ENCODE measurements at places on chromosomes 4 and X.

DNA sequence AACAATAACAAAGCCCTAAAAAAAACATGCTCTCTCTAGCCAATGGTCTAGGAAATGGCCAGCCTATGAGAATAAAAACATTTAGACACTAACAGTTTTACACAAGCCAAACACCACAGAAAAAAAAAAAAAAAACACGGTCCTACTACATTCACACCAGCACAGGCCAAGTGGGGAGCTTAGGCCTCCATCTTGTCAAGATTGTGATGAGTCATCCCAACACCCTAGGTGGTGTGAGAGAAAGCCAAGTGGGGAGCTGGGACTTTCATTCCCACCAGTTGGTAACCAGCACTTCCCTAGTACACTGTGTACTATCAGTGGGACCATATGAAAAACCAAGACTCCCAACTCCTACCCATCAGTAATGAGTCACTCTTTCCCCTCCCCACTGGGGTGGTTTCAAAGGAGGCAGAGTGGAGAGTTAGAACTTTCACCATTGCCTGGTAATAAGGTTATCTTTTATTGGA, 95.6 kb downstream of the ADAMTS3 start:
- no peak for DNase-seq

DNA sequence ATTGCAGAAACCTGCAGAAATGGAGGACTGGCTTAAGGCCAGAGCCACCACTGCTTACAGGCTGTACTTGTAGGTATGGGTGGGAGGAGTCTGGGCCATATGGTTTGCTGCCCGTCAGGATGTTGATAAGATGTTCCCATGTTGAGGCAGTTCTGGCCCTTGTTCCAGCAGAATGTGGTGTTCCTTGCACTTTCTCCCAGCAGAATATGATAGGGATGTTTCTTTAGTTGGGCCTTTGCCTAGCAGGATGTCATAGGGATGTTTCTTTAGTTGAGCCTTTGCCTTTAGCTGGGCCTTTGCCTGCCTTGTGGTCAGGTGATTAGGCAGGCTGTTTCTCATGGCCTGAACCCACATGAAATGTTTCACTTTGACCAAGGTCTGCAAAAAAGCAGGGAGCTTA, 139.1 kb upstream of the PAQR3 start:
- no peak for DNase-seq

DNA sequence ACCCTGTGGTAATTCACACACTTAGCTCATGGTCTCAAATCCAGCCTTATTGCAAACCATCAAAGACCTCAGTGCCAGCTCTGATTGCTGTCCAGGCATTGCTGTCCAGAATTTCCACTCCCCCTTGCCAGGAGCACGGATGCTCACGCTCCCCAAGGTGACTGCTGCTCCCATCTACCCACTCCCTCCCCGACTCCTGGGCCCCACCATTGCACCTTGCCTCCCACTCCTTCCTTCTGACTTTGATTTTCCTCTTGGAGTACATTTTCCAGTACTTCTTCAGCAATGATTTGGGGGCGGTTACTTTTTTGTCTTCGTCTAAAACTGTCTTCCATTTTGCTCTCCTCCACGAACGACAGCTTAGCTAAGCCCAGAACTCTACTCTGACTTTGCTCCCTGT, 11.5 kb downstream of the ZFYVE28 start:
- no peak for DNase-seq

DNA sequence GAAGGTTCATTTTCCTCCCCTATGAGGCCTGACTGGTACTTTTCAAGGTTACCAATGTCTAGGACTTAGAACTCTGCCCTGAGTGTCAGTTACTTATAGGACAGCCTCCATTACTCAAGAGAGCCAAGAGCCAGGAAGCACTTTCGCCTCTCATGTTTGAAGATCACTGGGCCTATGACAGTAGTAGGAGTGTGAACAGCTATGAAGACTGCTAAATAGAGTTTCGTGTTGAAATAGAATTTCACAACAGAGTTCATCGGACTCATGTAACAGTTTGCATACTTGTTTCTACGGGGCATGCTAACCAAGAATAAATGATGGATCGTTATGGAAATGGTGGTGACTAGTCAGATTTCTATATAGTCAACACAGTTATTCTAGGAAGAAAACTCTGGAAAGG, 97.8 kb upstream of the GPC4 start:
- DNase-seq: no peak

DNA sequence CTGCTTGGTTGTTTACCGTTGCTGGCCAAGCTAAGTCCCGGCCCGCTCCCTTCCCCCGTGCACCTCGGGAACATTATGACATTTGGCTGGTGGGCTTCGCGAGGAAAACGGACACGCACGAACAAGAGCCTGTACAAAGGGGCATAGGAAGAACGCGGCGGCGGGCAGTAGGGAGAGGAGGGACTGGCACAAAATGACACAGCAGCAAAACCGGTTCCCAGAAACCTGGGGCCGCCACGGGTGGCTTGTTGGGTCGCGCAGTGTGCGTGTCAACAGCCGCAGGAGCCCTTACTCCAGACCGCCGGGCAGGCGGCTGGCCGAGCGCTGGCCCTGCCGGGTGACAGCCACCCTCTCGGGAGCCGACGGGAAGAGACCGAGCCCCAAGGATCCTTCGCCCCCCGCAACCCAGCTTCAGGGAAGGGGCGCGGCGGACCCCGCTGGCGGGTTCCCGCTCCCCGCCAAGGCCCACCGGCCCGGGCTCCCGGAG, 1.6 kb upstream of the LIN54 start:
- no peak for DNase-seq

DNA sequence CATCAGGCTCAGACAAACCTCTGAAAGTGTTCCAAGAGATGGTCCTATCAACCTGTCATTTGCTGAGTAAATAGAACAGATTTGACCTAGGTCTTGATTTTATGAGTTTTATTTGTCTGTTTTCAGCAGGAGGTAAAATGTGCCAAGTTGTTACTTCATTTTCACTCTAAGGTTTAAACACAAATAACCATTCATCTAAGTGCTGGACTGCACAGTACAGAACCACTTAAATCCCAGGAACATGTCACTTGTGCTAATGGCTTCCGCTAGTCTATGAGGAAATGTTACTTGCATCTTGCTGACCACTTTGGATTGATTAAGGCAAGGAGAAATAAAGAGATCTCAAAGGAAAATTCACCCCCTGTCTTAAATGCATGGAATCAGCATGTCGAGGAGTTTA, 660.7 kb downstream of the SMARCA1 start:
- no peak for DNase-seq

DNA sequence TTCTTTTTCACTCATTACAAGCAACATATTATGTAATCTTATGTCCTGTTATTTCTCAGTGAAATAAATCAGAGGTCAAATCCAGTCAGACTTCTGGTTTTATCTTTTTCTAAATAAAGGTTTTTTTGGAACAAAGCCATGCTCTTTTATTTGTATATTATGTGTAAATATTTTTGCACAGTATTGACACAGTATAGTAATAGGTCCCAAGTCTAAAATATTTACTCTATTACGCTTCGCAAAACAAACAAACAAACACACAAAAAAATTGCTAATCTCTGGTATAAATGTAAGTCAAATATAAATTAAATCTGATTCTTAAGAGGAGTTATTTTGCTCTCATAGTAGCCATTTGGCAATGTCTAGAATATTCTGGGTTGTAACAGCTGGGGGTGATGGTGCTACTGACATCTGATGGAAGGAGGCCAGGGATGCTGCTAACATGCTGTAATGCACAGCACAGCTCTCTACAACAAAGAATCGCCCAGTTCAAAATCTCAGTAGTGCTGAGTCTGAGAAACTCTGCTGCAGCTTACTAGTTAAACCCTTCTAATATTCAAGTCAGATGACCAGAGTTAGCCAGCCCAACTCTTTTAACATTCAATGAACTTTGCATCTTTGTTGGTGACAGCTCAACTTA, 602.1 kb downstream of the RAB28 start:
- no peak for DNase-seq

- DNase-seq: no peak
Observed at GRCh38 chr4:126784966-126785580, 847.7 kb upstream of the INTU start.

DNA sequence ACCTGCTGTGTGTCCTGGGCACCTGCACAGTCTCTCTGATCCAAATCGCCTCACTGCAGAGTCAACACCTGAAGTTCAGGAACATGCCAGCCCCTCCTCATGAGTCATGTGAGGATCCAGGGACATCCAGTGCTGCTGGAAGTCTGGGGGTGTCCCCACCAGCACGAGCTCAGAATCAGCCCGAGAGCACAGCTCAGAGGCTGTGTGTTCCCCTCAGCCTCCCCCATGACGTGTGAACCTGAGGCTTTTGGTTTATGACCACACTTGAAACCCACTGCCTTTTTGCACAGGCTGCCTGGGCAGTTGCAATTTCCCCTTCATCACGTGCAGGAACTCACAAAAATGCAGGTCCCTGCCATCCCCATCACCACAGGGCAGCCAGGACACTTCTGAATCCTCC, 47.1 kb downstream of the PPP2R2C start:
- no peak for DNase-seq

- DNase-seq: no peak
Observed at GRCh38 chr4:84985952-84986351, 19.5 kb upstream of the WDFY3 start.

DNA sequence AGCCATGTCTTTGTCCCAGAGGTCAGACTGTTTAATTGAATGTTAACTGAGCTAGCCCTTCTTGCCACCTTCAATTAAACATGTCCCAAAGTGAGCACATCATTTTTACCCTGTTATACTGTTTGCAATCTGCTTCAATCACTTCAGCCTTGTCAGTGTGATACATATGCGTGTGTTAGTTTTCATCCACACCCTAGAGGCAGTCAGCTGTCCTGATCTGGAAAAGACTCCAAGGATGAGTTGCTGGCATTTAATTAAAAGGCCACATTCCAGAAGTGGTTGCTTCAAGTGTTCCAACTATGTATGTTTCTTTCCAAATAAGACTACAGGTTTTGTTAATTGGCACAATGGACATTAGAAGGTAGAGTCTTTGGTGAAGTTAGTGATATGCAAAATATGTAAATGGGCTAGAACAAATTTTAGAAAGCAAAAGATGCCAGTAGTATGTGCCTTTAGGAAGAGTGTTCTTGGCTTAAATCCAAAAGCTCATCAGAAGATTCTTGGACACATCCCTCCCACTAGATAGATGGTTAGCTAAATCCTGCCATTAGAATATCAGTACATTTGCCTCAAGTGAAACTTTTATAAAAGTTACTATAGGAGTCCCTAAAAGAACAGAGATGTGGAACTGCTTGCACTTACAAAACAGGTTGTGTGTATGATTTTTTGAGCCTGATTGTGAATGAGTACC, 79.5 kb upstream of the SLIT2 start:
- no peak for DNase-seq

DNA sequence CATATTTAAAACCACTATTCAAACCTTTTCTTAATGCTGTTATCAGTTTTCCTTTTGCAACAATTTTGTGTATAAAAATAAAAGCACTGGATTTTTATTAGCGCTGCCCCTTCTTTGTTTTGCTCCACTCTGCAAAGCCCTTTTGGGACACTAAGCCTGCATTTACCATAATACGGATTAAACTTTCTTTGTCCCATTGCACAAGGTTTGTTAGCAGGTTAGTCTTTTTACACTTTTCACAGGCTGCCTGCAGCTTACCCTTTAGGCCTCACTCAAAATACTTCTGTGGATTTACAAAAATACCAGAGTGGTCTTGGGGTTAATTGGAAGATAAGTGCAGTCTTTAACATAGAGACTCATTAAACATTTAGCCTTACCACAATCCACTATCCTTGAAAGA, 35.7 kb upstream of the MAB21L2 start:
- DNase-seq: no peak

DNA sequence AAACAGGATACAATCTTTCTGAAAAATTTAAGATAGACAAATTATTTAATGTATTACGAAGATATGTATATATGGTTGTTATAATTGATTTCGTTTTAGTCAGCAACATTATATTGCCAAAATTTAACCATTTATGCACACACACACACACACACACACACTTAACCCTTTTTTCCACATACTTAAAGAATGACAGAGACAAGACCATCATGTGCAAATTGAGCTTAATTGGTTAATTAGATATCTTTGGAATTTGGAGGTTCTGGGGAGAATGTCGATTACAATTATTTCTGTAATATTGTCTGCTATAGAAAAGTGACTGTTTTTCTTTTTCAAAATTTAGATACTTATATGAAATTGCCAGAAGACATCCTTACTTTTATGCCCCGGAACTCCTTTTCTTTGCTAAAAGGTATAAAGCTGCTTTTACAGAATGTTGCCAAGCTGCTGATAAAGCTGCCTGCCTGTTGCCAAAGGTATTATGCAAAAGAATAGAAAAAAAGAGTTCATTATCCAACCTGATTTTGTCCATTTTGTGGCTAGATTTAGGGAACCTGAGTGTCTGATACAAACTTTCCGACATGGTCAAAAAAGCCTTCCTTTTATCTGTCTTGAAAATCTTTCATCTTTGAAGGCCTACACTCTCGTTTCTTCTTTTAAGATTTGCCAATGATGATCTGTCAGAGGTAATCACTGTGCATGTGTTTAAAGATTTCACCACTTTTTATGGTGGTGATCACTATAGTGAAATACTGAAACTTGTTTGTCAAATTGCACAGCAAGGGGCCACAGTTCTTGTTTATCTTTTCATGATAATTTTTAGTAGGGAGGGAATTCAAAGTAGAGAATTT, 5.2 kb downstream of the ALB start:
- no peak for DNase-seq

GRCh38 chrX:33252306-33252825, 41.0 kb upstream of the DMD start:
- no peak for DNase-seq

Data from KG1 (cell line).